Pancreas (tissue), 10 donors: ENCODE measurements at places on chromosomes 1 and 21.

DNA sequence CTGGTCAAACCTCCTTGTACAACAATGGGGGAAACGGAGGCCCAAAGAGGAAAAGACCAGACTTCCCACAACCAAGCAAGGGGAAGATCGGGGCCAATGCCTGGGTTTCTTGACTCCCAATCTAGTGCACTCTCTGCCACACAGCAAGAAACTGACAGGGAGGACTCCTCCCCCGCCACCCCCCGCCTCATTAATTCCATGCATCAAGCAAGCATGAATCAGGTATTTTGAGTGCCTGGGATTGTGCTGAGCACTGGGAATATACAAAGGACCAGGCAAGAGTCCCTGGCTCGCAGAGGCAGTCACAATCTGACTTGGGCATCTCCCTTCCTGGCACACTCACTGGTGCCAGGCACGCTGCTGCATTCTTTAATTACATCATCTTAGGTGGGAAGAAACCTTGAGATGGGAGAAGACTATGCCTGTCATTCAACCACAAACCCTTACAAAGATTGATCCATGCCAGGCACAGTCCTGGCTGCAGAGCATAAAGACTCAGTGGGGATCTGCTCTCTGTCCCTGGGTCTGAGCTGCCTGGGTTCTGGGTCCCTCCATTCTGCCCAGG, 4.4 kb upstream of the KCNC4 start:
- no peak for DNase-seq

GRCh38 chr1:175000697-175001187, 995 bp downstream of the CACYBP start:
- no peak for DNase-seq

DNA sequence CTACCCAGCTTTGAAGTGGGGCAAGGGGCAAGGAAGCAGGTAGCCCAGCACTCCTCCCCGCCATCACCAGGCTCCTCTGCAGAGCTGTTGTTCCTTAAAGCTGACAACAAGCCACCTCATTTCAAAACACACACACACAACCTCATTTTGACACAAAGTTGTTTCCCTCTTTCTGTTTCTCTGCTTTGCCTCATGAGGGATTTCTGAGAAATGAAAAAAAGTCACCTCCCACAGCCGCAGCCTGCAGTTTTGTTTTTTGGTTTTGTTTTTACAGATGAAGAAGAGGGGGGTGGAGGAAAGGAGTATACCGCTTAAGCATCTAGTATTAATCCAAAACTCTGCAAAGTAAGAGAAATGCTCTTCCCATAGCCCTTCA, 12.1 kb downstream of the MCL1 start:
- no peak for DNase-seq

DNA sequence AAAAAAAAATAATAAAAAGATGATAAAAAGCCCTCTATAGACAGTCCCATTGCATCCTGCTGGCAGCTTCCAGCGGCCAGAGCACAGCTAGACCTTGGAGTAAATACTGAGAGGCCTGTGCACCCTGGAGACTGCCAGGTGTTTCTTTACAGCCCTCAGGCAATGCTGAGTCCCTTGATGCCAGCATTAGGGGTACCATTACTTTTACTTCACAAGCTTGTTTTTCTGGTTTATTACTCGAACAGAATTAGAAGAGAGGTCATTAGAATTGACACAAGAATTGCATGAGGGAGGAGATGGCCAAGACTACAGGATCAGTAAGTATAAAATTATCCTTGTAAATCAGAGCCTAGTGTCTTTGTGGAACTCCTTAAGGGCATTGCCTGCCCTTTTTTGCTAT, 43.6 kb downstream of the AKNAD1 start:
- DNase-seq = no peak

- no peak for DNase-seq
Observed at GRCh38 chr1:99713006-99713405, 53.4 kb downstream of the FRRS1 start.

GRCh38 chr1:119737040-119737682, 25.4 kb downstream of the PHGDH start:
- DNase-seq = peak; percentile 78

DNA sequence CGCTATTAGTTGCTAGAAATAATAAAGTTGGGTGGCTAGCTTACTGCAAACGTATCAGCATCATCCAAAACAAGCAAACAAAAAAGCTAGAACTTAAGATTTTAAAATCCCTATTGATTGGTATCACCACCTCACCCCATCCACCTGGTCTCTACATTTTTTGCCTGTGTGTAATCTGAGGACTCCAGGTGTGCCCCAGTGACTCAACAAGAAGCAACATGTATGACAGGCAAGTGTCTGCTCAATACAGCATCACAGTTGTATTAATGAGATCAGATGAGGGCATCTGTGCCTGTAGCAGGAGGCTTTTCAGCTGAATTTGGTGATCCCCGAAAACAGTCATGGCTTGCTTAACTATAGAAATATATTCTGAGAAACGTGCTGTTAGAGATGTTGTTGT, 14.6 kb upstream of the PAPPA2 start:
- DNase-seq = no peak

- peak; percentile 84 for DNase-seq
Observed at GRCh38 chr1:53182111-53182593, 14.5 kb upstream of the CPT2 start.

GRCh38 chr1:25556132-25556670, 12.8 kb downstream of the LDLRAP1 start:
- DNase-seq = peak; percentile 57

- DNase-seq = no peak
Observed at GRCh38 chr1:102586022-102586421, 522.3 kb downstream of the COL11A1 start.

GRCh38 chr1:184889902-184890301, 84.4 kb downstream of the NIBAN1 start:
- DNase-seq = no peak

GRCh38 chr1:78464449-78464891, 26.3 kb upstream of the PTGFR start:
- no peak for DNase-seq

DNA sequence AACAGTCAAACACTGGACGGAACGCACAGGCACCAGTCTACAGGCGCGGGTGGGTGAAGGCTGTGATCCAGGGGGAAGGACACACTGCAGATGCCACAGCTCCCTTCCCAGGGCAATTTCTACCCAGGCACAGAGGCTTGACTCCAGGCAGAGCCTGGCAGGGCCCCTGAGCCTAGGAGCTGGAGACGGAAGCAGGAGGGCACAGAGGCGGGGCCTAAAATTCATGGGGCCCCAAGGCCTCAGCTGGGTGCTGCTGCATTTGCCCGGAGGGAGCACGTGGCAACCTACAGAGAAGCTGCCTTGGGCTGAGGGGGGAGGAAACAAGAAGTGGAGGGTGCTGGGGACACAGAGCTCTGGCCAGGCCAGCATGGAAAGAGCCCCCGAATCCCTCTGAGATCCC, 41.2 kb downstream of the UBE2G2 start:
- no peak for DNase-seq

DNA sequence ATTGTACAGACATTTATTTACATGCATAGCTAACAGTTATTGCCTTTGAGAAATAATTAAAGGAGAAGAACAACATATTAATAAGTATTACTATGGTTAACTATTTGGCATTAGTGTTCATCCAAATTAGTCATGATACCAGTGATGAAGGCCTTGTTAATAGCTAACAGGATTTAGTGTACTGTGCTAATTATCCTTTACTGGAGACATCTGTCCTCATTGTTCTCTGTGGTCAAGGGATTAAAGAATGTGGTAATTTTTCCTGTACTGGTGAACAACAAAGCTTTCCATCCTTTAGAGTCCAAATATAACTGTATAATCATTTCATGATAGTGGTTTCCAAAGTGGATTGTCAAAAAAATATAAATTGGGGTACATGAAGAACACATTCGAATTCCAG, 103.9 kb downstream of the ADGRL4 start:
- no peak for DNase-seq

GRCh38 chr1:181141431-181141910, 53.0 kb downstream of the IER5 start:
- DNase-seq = no peak

DNA sequence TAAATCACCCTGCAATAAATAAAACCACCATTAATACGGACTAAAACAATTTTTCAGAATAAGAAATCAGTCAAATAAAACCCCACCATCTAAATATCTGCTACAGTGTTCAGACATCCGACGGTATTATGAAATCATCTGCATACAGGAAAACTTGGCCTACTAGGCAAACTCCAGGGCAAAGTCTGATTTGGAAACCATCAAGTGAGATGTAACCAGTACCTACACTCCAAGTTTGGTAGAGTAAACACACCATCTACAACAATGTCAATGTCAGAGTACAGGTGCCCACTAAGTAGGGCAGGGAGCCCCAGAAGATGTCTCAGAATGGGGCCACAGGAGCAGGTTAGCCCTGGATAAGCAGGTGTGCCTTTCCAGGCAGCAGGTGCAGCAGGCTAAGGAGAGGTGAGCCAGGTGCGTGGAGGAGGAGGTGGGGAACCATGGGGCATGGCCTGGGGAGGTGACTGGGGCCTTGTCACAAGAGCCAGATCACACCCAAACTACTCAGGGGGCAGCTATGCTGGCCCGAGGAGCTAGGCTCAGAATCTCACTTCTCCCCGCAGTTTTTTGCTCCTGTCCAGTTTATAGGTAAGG, 59.6 kb downstream of the CAPZB start:
- no peak for DNase-seq

DNA sequence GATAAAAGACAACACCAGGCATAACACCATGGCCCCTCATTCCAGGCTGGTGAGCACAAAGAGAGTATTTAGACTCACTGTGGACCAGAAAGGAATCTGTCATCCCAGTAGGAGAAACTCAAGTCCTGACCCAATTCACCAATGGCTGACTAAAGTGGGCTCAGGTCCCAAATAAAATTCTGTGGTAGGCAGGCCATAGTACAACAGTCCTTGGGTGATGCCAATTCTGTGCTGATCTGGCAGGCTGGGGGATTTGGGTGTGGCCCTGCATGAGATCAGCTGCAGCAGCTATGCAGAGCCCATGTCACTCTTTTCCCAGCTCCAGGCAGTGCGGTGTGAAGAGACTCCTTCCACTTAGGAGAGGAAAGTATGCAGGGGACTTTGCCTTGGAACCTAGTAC, 245.1 kb downstream of the LBR start:
- no peak for DNase-seq

DNA sequence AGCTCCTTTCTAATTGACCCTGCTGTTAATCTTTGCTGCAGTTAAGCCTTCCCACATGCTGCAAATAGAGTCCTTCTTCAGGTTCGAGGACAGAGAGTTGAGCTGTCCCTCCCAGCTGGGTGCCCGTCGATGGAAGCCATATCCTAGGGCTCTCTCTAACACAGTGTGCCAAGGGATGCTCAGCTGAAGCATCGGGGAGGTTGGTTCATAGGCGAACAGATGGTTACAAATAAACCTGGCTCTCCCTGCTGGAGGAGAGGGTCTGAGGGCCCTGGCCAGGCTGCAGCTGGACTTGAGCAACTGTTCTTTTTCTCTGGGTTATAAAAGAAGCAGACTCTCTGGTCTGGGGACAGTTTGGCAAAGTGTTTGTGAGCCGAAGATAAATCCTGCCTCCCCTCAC, 120.3 kb upstream of the C8B start:
- DNase-seq = no peak

DNA sequence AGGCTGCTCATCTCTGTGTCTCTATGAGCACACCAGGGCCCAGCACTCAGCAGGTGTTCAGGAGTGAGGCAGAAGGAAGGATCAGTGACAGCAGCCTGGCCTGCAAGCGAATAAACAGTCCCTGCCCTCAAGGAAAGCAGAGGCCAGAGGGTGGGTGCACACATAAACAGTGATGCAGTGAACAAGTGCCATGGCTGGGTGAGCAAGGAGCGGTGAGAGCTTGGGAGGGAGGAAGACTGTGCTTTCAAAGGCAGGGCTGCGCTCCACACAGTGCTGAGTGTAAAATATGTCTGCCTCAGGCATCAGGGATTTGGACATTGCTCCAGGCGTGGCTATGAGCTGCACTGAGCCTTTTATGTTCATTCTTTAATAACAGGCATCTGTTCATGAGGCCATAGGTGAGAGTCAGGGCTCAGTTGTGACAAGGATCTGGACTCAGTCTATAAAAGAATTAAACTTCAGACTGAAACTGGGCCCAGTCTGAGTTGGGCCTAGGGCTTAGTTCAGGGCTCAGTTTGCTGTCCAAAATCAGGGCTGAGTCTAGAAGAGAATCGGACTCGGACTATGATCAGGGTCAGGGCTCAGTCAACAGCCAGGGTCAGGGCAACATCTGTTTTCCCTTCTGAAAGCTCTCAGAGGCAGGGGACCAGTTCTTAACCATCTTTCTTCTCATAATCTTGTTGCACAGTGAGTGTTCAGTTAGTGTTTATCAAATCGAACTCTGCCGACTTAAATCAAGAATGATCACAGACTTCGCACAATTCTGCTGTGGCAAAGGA, 213.7 kb downstream of the FOXD2 start:
- no peak for DNase-seq

- no peak for DNase-seq
Observed at GRCh38 chr1:109238382-109238781, 11.0 kb upstream of the CELSR2 start.

DNA sequence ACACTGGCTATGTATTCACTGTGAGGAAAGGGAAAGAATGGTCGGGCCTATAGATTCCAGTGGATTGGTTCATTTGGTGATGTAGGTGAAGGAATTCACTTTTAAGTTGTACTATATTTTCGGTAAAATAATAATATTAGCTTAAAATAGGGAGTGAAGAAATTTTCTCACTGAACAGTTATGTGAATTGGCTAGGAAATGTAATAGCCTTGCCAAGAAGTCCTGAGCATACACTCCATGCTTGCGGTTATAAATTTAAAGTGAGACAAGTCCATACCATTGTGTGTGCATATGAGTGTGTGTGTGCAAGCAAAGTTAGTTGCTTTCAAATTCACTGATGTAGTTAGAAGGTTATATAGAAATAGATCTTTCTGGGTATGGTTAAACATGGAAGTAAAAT, 1651.0 kb downstream of the NCAM2 start:
- no peak for DNase-seq

- no peak for DNase-seq
Observed at GRCh38 chr1:20998826-20999225, 177.9 kb downstream of the EIF4G3 start.

GRCh38 chr1:159775716-159776115, 5.0 kb upstream of the DUSP23 start:
- DNase-seq = no peak

DNA sequence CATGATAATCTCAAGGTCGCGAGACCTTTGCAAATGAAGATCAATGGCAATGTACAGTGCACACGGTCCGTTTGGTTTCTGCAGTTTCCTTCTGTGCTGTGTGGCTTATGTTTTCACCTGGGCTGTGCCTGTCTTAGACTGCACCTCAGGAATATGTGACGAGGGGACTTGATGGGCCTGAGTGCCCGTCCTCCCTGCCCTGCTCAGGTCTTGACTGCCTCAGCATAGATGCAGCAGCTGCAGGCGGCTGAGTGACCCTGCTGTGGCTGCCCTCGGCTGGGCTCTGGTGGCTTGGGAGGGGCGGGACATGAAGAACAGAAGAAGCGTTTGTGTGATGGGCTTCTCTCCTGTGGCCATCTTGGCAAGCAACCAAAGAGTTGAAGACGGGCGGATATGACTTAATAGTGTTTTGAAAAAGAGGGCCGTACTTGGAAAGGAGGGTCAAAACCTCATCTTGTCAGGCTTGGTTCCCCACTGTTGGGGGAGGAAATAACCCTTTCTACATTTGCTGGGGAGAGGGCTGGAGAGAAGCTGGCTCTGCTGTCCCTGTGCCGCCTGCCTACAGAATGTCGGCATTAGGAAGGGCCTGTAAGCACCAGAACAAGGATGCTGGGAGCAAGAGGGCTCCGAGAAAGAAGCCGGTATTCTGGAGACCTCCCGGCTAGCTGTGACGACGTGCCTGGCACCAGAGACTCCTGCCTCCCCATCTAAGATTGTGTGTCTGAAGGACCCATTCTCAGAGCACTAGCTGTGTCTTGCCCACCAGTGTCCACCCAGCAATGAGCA, 7.1 kb downstream of the MYBPHL start:
- no peak for DNase-seq
